Stimulated activated CD4-positive, alpha-beta T cell treated with anti-CD3 and anti-CD28 coated beads, Interleukin-2, amount 100 ng/mL, for 24 hours (primary cell): ENCODE measurements at places on chromosomes 6 and 20.

GRCh38 chr20:32538526-32538939 is 46.6 kb downstream of the NOL4L start:
- DNase-seq = peak; percentile 38

GRCh38 chr20:60117065-60117464 is 158.8 kb downstream of the CDH26 start:
- DNase-seq = no peak

- no peak for DNase-seq
Measured at GRCh38 chr6:162829013-162829742, 101.4 kb downstream of the PACRG start.

- DNase-seq = no peak
Measured at GRCh38 chr6:88077305-88077704, 29.7 kb downstream of the SPACA1 start.

- DNase-seq = no peak
Measured at GRCh38 chr6:51951924-51952323, 135.5 kb downstream of the PKHD1 start.

GRCh38 chr20:34806255-34806654 is 19.2 kb downstream of the NCOA6 start:
- no peak for DNase-seq

GRCh38 chr20:46011631-46012482 is 3.1 kb downstream of the MMP9 start:
- DNase-seq = peak; percentile 68

GRCh38 chr6:82248273-82248735 is 760 bp upstream of the IBTK start:
- DNase-seq = no peak

DNA sequence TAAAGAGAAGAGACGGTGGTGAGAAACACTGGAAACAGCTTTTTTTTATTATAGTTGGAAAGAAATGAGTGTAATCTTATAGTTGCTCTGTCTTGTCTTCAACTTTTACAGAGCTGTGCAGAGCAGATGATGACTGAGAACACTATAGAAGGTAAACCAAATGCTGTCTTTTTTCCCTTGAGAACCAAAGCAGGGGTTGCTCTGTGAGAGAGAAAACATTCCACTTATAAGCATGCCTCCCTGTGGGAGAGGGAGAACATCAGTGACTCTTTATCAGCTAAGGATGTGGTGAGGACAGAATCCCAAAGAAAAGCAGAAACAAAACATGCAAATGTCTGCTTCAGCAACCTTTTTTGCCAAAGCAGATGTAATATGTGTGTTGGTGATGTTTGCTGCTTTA is 179.3 kb upstream of the HDDC2 start:
- DNase-seq = no peak

- no peak for DNase-seq
Measured at GRCh38 chr6:163347021-163347446, 67.5 kb upstream of the QKI start.

DNA sequence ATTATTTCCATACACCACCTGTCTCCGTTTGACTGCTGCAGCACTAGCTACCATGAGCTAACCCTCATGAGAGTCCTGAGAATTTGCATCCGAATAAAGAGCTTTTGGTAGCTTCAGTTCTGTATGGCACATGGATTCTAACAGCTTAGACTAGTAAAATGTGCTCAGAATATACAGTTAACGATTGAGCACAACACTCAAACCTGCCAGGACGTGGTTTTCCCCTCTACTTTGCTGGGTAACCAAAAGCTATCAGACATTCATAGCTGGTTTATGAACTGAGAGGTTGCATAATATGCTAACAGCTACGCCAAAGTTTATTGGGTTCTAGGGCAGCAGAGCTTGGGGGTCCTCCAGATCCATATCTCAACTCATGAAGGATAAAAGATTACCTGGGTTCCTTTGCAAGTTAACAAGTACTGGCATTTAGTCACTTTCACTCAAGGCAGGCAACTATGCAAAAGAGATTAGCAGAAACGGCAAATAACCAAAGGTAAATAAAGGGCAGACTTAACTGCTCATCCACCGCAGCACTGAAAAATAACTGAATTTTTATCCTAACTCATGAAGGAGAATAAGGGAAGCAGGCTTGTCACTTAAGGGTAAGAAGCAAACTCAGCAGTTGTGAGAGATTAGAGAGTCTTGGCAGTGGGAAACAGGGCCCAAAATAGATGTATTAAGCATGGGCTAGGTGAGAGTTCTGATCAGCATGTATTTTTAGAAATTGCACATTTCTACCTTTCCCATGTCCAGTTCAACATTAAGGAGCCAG is 29.4 kb downstream of the NUDT3 start:
- no peak for DNase-seq

GRCh38 chr20:34956751-34957472 is 1.2 kb downstream of the MYH7B start:
- no peak for DNase-seq

DNA sequence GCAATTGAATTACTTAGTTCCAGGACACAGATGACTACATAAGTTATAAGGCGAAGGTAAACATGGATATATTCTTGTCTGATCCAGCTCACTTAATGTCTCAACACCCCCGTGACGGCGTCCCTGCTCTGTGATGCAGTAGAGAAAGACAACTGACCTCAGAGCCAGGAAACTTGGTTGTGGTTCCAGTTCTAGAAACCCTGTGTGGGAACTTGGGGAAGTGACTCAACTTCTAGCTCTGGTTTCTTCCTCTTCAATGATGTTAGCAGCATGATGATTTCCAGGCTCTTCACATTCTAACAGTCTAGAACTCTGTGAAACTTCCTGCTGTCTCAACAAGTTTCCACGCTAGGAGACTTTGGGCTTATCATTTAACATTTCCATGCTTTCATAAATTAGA is 18.4 kb downstream of the LAMA4 start:
- DNase-seq = peak; percentile 35

DNA sequence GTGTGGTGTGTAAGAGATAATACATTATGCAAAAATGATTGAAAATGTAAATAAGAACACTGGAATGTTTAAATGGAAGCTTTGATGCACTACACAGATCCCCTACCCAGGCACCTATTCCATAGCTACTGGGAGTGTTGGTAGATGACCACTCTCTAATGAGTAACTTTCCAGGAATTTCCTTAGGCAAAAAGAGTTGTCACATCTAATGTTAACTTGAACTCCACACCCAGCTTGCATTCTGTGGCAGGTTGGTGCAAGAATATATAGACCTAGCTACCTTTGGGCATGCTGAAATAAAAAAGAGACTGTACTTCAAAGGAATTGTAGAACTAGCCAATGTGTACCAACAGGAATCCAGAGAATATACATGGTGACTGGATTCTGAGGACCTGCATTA is 1254.2 kb upstream of the EYS start:
- DNase-seq = no peak

DNA sequence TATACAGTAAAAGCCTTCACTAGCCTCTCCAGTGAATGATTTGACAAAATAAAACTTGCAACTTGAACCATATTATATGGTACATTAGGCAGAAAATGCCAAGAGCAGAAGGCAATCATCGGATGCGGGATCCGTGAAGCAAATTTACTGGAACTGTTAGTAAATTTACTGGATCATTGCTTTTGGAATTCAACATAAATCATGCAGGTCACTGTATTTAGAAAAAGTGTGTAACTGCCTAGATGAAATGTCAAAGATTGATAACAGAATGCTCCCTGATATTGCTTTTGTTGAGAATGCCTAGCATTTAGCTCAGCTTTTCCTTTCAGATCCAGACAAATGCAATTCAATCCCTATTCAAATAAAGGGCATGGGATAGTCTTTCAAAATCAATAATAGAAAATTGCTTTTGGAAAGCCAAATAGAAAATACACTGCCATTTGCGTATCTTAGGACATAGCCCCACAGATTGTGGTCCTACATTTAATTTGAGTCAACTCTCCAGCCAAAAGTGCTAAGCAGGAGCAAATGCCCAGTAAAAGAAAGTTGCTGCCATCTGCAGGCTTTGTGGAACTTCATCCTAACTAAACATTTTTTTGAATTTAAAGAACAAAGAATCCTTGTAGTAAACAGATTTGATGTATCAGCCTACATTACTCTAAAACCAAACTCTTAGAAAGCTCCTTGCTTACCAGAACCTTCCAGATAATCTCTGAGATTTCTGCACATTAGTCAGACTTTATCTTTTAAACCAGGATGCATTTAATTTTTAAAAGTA is 109.5 kb upstream of the HSF2 start:
- DNase-seq = no peak

DNA sequence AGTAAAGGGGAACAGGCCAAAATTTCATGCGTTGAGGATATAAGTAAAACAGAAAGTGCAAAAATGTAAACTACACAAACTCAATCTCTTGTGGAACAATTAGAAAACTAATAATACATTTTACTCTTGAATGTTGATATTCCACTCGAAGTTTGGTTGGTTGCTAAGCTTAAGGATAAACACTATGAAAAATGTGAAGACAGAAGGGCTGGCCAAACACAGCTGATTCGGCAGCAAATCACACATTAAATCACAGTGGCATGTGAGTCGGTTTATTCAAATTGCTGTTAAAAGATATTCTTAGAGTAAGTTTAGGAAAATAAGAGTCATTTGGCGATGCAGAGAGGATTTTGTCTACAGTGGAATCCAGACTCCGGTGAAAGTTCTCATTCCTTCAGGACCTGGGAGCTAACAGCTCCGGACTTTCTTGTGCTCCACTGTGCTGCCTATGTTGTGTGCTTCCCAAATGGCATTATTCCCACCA is 1.4 kb upstream of the EPM2A start:
- DNase-seq = no peak

- no peak for DNase-seq
Measured at GRCh38 chr20:44001667-44002596, 87.3 kb downstream of the TOX2 start.

GRCh38 chr6:90411292-90411781 is 114.7 kb upstream of the BACH2 start:
- DNase-seq = peak; percentile 70

DNA sequence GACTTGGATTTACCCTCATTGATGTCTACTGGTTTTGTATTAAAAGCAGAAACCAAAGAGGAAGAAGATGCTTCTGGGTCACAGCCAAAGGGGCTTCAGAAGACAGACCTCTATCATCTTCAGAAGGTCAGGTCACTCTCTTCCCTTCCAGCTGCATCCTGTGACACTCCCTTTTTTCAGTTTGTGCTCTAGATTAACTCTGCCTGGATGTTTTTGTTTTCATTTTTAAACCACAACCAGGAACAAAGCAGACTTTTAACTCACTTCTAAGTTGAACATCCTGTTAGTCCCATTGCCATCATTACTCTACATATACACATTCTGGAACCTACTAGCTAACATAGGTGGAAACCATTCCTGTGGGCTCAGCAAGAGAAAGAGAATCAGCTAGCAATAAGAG is 45.2 kb downstream of the AKIRIN2 start:
- no peak for DNase-seq

- DNase-seq = no peak
Measured at GRCh38 chr6:140957386-140957785, 1175.3 kb upstream of the GJE1 start.

- peak; percentile 40 for DNase-seq
Measured at GRCh38 chr6:41191569-41191968, 9.4 kb downstream of the TREML2 start.

DNA sequence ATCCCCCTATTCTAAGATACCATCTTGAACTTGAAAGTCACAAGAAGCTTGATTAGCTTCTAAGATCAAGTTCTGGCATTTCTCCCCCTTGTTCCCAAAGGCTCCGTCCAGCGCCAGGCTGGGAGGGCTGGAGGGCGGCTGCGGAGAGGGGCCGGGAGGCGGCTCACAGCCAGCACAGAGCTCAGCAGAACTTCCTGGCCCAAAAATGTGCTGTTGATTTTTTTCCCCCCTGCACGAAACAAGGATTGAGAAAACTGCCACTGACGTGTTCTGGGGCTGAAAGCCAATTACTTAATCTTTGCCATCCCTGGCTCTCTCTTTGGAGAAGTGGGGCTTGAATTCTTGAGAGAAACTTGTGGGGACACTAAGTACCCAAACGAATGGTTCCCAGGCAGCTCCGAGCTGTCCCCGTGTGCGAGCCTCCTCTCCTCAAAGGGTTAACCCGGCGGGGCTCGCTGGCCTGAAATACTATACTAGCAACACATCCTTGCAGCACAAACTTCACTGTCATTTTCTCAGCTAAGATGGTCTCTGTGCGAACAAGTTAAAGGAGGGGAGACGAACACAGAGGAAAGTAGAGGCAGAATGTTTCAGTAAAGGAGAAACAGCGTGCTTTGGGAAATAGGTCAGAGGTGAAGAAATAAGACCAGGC is 452 bp downstream of the TRAF3IP2 start:
- DNase-seq = peak; percentile 32

DNA sequence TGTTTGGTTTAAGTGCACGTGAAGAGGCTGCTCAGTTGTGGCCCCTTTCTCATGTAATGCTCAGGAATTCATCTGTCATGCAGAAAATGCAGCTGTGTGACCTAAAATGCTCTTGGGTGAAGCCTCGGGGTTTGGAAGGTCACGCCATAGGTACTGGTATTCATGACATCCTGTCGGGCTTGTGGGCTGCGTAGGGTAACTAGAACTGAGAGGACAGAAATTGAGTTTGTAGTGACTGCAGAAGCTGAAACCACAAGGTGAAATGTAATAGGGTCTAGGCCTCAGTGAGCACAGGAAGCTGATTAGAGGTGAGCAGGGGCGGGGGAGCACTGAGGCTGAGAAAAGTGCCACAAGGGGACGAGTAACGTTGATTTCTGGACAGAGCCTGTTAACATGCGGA is 128.8 kb downstream of the SOBP start:
- peak; percentile 20 for DNase-seq

GRCh38 chr20:63846888-63847236 is 14.4 kb upstream of the ABHD16B start:
- no peak for DNase-seq

- no peak for DNase-seq
Measured at GRCh38 chr6:88220493-88220892, 54.3 kb upstream of the CNR1 start.

GRCh38 chr6:54646951-54647664 is 199.5 kb upstream of the FAM83B start:
- DNase-seq = no peak

GRCh38 chr20:1474817-1475603 is 8.4 kb upstream of the NSFL1C start:
- no peak for DNase-seq

DNA sequence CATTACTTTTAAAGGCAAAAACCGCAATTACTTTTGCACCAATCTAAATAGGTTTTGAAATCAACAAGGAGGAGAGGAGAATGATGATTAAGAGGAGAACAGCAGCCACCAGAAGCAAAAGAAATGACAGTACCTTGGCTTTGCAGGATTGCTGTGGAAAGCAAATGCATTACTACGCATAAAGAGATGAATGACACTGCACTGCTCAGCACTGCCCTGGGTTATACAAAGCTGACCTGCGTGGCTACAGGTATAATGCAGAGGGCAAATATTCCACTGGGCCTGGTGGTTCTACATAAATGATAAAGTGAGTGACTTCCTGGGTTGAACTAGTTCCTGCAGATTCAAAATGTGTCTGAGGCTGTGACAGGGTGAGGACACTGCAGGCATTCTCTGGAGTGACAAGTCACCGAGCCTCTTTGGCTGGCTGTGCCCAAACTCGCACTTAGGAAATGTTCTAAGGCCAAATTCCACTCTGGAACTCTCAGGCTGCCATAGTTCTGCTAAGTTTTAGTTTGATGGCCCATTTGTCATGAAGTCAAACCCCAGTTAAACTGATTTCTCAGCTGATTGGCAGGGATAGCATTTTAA is 78.6 kb downstream of the INSM1 start:
- no peak for DNase-seq
